ENCODE measurements at places on chromosomes 3 and 15.

GRCh38 chr3:75188962-75189361 is 475.2 kb upstream of the FRG2C start:
- no peak for DNase-seq

DNA sequence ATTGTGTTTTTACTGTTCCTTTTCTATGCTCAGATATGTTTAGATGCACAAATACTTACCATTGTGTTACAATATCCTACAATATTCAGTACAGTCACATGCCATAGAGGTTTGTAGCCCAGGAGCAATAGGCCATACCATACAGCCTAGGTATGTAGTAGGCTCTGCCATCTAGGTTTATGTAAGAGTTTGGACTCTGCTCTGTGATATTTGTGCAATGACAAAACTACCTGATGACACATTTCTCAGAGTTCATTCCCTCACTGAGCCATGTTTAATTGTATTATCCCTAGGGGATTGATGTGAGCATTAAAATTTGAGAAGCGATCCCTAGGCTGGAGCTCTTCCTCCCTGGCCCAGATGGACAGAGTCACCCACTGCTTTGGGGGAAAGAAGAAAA is 270.0 kb upstream of the PROK2 start:
- no peak for DNase-seq

DNA sequence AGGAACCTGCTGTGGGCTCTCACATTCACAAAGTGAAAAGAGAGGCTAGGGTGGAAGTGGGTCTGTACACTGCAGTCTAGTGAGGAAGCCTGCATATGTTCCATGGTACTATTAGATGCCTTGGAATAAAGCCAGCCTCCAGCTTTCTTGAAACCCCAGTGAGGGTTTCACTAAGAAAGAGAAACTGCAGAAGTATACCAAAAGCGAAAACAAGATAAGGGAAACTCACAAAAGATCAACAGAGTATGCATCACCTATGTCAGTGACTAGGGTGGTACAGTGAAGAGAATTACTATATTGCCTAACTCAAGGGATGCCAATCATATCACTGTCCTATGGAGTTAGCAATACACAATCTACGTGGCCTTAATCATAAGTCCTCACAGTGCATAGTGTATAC is 212.5 kb upstream of the GADL1 start:
- DNase-seq, result no peak

GRCh38 chr3:160941885-160942494 is 163.2 kb downstream of the B3GALNT1 start:
- DNase-seq, result peak; percentile 26

DNA sequence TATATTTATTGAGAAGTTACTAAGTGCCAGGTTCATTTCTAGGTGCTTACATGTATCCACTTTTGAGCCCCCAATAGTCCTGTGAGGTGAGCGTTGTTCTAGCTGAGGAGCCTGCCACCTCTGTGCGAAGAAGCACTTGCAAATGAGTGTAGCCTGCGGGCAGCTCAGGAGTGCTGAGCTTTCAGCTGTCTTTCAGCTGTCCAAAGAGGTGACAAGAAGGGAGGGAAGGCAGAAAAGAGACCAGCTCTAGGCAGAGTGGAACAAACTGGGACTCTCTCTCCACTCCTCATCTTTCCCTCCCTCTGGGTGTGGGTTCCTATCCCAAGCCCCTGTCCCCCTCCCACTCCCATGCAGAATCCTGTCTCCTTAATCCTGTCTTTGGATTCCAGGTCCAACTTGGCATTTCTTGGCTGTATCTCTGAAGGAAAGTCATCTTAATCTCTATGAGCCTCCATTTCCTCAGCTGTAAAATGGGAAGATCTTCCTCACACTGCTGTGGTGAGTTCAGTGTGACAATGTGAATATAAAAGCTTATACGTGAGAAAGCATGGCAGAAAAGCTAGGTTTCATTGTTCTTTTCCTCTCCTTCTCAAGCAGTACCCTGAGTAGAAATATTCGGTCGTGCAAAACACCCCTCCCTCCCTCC is 6.7 kb upstream of the SRP14 start:
- DNase-seq, result no peak

GRCh38 chr3:459311-459670 is 262.7 kb downstream of the CHL1 start:
- DNase-seq, result no peak

Data from progenitor cell of endocrine pancreas (in vitro differentiated cells).